CD8-positive, alpha-beta memory T cell (primary cell): ENCODE measurements at places on chromosomes 7 and 10. TPM values are rescaled to one million over a fixed set of nuclear protein-coding genes. Genes with fewer than 3 reads are reported as not detected.

- H3K27ac ChIP-seq: no peak overlapping the region
- no peaks in the 10 kb centered on the region for H3K4me1 ChIP-seq
- DNase-seq: no peak
- no peak overlapping the region for H3K4me3 ChIP-seq
- no peaks in the 10 kb centered on the region for H3K36me3 ChIP-seq
These were observed 589.2 kb downstream of the LRMDA start for GRCh38 chr10:76020630-76021029.

GRCh38 chr7:51797371-51797770 is 480.8 kb upstream of the COBL start:
- no peak overlapping the region for H3K4me3 ChIP-seq
- no peak overlapping the region for H3K27ac ChIP-seq
- no peaks in the 10 kb centered on the region for H3K4me1 ChIP-seq

DNA sequence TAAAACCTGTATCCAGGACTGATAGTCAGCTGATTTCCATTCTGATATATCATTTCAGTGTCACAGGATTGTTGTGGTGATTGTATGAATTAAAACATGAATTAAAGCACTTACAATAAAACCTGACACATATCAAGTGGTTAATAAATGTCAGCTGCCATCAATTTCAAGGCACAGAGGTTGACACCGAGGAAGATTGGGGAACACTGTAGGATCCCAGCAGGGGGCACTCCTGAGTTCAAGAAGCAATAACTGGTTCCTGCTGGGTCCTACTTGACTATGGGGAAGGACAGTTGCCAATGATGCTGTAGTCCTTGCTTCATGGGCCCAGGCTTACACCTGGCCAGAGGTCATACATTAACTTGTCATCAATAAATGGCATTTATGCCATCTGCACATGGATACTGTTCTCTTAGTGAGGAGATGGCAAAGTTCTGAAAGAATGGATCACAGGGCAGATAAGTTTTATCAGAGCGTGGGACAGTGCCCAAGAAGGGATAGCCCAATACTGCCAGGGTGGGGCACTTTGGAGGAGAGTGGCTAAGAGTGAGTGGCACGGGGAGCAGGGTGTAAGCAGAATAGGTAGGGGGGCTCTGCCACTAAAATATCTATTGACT is 24.1 kb downstream of the FZD1 start:
- no peaks in the 10 kb centered on the region for H3K27me3 ChIP-seq
- H3K4me1 ChIP-seq: no peaks in the 10 kb centered on the region
- H3K36me3 ChIP-seq: no peaks in the 10 kb centered on the region

DNA sequence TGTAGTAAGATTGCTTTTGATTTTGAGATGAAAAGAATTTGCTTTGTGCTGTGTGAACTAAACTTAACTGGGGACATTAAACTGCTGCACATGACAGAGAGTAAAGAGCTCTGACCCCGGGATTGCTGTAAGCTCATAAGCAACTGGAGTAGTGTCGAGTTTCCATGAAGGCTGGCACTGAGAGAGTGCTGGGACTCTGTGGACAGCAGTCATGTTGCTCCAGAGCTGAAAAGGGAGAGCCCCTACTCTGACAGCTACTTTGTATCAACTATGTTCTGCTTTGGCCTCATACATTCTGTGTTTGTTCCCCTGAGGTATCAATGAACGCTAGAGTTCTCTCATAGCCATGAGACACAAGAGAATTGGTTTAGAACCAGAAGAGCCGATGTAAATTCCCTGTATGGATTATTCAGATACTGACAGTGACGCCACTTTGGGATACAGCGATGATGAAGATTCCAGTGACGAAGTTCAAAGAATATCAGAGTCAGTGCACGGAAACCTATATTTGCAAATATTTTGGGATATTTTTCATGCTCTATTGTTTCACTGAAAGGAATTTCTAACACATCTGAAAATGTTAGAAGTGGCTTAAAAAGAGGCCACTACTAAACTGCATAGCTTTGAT is 185.9 kb upstream of the DKK1 start:
- no peak overlapping the region for H3K4me3 ChIP-seq
- DNase-seq: no peak
- H3K36me3 ChIP-seq: no peaks in the 10 kb centered on the region
- H3K4me1 ChIP-seq: no peaks in the 10 kb centered on the region

DNA sequence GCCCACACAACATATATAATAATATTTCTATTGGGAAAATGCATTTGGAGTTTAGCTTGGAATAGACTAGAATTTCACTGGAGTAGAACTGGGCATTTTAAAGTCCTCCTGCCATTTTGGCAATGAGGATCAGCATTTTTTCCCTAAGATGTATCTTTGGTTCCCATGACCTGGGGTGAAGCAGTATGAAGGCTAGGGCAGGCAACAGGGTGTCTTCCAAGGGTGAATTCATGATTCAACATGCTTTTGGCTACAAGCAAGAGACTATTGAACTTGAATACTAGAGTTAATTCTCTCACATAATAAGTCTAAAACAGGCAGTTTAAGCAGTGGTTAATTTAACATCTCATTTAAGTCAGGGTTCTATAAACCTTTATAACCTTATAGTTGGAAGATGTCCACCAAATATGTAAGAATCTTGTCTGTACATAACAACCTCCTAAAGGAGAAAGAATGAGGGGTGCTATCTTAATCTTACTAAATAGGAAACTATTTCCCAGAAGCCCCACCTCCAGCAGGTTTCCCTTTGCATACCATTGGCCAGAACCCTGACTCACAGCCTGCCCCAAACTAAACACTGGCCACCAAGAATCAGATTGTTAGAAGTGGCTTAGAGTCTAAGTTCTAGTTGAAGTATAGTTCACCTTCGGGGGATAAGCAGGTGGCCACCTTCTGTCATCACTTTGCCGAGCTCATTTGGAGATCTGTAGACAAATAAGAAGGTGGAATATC is 96.0 kb upstream of the PRPS1L1 start:
- no peaks in the 10 kb centered on the region for H3K27me3 ChIP-seq
- H3K36me3 ChIP-seq: no peaks in the 10 kb centered on the region
- no peak for DNase-seq
- no peak overlapping the region for H3K27ac ChIP-seq
- no peaks in the 10 kb centered on the region for H3K4me1 ChIP-seq

DNA sequence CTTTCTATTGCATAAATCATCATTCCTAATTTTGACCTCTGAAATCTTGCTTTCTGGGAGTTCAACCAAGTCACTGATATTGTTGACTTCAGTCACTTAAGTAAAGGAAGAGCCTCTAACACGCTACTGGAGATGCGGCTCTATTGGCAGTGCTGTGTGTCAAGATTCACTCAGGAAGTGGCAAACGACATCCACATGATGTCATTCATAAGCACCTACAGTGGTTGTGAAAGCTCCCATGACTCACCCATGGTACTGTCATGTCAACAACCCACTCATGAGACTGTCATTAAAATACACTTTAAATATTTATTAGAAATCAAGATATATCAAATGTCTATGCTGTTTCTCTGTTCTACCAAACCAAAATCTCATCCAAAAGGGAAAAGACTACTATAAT is 52.5 kb upstream of the LHFPL3 start:
- no peak for DNase-seq
- no peak overlapping the region for H3K27ac ChIP-seq
- H3K36me3 ChIP-seq: no peaks in the 10 kb centered on the region
- no peak overlapping the region for H3K4me3 ChIP-seq

DNA sequence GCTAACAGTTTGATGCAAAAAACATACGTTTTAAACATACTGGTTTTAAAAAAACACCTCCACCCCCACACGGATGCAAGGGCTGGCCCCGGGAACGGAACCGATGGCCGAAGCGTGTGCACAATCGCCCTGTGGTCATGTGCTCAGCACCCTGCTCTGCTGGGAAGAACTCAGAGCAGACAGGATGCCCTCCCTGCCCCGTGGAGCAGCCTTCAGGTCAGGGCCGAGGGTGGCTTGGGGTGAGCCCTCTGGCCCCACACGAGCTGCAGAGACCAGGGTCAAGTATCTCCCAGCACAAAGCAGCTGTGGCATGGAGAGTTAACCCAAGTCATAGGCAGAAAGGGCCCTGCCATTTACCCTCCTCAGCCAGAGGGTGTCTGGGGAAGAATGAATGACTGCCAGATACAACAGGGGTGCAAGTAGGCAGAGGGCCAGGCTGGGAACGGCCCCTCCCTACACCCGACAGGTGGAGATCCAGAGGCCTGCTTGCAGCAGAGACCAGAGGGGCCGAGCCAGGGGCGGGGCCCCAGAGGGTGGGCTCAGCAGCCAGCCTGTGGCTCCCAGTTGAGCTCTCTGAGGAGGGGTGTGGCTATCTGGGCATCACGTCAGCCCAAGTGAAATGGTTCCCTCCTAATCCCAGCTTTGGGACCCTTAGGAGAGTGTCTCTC is 56.8 kb downstream of the ZRANB1 start:
- H3K27me3 ChIP-seq: no peaks in the 10 kb centered on the region
- no peak for DNase-seq
- H3K4me3 ChIP-seq: no peak overlapping the region
- H3K4me1 ChIP-seq: no peaks in the 10 kb centered on the region

DNA sequence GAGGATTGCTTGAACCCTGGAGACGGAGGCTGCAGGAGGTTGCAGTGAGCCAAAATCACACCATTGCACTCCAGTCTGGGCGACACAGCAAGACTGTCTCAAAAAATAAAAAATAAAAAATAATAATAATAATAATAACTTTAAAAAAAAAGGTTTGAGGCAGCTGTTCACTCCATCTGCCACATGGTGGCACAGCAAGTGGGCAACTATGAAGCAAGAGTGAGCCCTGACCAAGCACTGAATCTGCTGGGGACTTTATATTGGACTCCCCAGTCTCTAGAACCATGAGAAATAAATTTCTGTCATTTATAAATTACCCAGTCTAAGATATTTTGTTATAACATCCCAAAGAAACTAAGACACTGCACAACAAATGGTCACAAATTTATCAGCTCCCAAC is 14.6 kb upstream of the BRI3 start:
- no peaks in the 10 kb centered on the region for H3K4me1 ChIP-seq
- H3K4me3 ChIP-seq: no peak overlapping the region
- no peaks in the 10 kb centered on the region for H3K27me3 ChIP-seq
- no peak for DNase-seq
- no peak overlapping the region for H3K27ac ChIP-seq
- peaks cover under 1% of the 10 kb centered on the region for H3K36me3 ChIP-seq

DNA sequence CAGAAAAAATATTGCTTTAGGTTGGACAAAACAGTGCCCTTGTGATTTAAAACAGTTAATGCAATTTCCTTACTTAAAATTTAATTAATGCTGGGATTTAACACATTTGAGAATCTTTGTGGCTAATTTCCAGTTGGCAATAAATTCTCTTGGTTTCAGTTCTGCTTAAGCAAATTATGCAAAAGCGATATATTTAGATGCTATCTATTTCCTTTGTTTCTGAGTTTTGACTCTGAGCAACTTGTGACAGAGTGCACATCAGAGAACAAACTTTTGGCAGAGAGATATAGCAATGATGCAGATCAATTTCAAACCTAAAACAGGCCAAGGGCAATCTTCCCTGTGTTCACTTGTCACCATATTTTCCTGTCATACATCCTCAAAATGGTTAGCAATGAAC is 933.6 kb upstream of the ZWINT start:
- H3K4me1 ChIP-seq: no peaks in the 10 kb centered on the region
- no peak overlapping the region for H3K4me3 ChIP-seq
- no peaks in the 10 kb centered on the region for H3K27me3 ChIP-seq
- DNase-seq: no peak

- DNase-seq: no peak
- no peaks in the 10 kb centered on the region for H3K4me1 ChIP-seq
- H3K36me3 ChIP-seq: no peaks in the 10 kb centered on the region
- H3K4me3 ChIP-seq: no peak overlapping the region
- H3K27me3 ChIP-seq: no peaks in the 10 kb centered on the region
These were observed 44.8 kb downstream of the MYOF start for GRCh38 chr10:93437086-93437945.

DNA sequence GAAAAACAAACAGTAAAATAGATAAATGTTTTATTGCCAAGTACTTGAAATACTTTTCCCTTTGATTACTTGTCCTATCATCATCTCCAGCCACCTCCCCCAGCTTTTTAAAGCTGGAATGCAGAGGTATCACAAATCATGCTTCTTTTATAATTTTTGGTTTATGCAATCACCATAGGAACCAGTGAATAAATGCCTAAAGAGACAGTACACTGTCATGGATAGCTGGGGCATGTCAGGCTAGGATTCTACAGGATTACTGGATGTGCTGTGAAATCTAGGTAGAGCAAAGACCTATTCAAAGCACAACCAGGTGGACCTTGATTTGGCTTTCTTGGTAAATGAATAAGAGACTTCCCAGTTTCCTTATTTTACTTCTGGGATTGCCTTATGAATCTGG is 158.6 kb downstream of the ELAPOR2 start:
- H3K4me1 ChIP-seq: no peaks in the 10 kb centered on the region
- no peak overlapping the region for H3K4me3 ChIP-seq
- H3K36me3 ChIP-seq: no peaks in the 10 kb centered on the region
- DNase-seq: no peak
- H3K27ac ChIP-seq: no peak overlapping the region
- H3K27me3 ChIP-seq: no peaks in the 10 kb centered on the region

DNA sequence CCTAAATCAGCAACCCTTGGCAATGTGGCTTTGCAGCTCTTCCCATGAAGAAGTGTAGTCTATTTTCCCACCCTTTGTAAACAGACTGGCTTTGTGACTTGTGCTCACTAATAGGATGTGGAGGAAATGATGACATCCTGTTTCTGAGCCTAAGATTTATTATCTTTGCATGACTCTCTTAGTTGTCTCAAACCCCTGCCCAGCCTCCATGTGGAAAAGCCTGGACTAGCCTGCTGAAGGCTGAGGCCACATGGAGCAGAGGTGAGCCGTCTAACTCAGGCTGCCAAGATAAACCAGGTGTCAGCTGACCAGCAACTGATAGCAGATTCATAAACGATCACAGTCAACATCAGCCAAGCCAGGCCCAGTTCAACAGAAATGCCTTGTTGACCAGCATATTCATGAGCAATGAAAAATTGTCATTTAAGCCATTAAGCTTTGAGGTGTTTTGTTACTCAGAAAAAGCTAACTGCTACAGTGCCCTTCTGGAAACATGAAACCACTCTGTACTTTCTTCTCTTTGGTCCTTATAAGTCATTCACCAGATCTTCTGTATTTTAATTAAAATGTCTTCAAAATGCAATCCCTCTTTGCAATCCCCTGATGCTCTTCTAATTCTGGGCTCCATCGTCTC is 586.3 kb upstream of the ANKRD30A start:
- H3K27ac ChIP-seq: no peak overlapping the region
- no peaks in the 10 kb centered on the region for H3K36me3 ChIP-seq
- no peaks in the 10 kb centered on the region for H3K27me3 ChIP-seq
- no peak overlapping the region for H3K4me3 ChIP-seq
- H3K4me1 ChIP-seq: no peaks in the 10 kb centered on the region

- H3K27me3 ChIP-seq: no peaks in the 10 kb centered on the region
- DNase-seq: no peak
- H3K27ac ChIP-seq: no peak overlapping the region
- no peak overlapping the region for H3K4me3 ChIP-seq
- no peaks in the 10 kb centered on the region for H3K4me1 ChIP-seq
These were observed 201.6 kb upstream of the LRRN3 start for GRCh38 chr7:110889335-110889734.

The TMEM140 gene
- 7.0 TPM for total RNA-seq

The SLC13A1 gene
- total RNA-seq: not detected

The GRM3 gene
- total RNA-seq: not detected

The AZGP1 gene
- not detected for total RNA-seq
